ENCODE measurements at places on chromosomes 7 and 10.

- DNase-seq = no peak
Observed at GRCh38 chr10:127142856-127143255, 53.5 kb downstream of the INSYN2A start.

DNA sequence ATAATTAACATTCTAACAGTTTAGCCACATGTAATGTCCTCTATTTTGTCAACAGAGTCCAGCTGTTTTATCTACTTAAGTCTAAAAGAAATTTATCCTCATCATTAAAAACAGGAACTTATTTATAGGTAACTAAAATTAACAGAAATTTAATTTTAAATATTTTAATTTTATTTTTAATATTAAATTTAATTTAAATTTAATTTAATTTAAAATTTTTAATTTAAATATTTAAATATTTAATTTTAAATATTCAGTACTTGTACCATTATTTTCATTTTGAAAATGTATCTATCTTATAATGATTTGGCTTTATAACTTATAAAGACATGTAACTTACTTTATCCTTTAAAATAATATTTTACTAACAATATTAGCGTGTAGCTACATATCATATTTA lies 1.0 kb upstream of the GPR22 start:
- no peak for DNase-seq

- no peak for DNase-seq
Observed at GRCh38 chr7:32073533-32073932, 3.3 kb upstream of the PDE1C start.

GRCh38 chr10:10804998-10805740 lies 212.5 kb upstream of the CELF2 start:
- DNase-seq = no peak

DNA sequence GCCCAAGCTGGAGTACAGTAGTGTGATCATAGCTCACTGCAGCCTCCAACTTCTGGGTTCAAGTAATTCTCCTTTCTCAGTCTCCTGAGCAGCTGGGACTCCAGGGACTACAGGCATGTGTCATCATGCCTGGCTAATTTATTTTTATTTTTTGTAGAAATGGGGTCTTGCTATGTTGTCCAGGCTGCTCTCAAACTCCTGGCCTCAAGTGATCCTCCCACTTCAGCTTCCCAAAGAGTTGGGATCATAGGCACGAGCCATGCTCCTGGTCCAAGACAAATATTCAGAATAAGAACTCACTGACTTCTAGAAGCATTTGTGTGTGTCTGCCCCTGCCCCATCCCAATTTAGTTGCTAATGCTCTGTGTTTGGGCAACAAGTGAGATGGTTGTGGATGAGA lies 151.8 kb downstream of the ITGA8 start:
- DNase-seq = no peak
